ENCODE measurements at places on chromosomes 16 and 17. TPM values are rescaled to one million over a fixed set of nuclear protein-coding genes. Genes with fewer than 3 reads are reported as not detected.

DNA sequence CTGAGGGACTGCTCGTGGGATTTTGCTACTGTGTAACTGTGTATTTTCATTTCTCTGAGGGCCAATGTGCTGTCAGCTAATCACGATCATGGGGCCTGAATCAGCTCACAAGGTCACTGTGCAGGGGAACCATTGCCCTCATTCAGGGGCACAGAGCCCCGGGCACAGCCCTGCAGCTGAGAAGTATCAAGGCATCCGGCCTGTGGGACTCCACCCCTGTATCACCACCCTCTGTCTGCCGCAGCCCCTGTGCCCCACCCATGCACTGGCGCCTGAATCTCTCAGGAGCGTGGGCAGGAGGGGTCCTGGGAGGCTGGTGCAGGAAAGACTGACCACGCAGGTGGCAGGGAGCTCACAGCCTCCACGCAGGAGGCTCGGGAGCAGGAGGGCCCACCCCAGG lies 43.4 kb upstream of the RASD1 start:
- H3K36me3 ChIP-seq, result no peaks in the 10 kb centered on the region
- peaks cover 55% of the 10 kb centered on the region for H3K4me1 ChIP-seq
- no peaks in the 10 kb centered on the region for H3K27me3 ChIP-seq
- DNase-seq, result peak; percentile 66

DNA sequence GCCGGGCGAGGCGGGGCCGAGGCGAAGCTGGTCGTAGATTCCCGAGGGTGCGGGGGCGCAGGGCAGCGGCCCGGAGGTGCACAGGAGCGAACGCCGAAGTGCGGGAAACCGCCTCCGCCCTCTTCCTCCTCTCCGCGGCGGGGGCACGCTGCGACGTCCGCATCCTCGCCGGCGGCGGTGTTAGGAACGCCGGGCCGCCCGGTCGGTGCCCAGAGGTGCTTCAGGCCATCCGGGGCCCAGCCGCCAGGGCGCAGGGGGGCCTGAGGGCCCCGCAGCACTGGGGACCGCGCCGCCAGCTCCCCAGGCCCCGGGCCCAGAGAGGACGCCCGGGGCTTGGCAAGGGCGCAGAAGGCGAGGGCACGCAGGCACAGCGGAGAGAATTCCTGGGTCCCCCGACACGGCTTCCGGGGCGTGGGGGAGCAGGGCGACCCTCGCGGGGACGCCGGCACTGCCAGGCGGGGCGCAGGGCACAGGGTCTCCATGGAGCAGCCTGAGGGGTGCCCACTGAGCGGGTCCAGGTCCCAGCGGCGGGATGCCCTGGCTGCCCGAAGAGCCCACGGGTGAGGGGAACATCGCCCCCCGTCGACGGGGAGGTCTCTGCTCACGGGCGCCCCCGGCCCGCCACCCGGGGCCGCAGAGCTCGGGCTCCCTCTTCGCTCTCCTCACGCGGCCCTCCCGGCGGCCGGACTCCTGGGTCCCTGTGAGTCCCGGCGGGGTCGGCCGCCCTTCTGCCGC lies 576 bp downstream of the EPOP start:
- H3K36me3 ChIP-seq, result no peaks in the 10 kb centered on the region
- no peak for DNase-seq
- H3K27ac ChIP-seq, result peak overlapping the region; percentile 53
- no peaks in the 10 kb centered on the region for H3K27me3 ChIP-seq
- peaks cover 28% of the 10 kb centered on the region for H3K4me1 ChIP-seq

DNA sequence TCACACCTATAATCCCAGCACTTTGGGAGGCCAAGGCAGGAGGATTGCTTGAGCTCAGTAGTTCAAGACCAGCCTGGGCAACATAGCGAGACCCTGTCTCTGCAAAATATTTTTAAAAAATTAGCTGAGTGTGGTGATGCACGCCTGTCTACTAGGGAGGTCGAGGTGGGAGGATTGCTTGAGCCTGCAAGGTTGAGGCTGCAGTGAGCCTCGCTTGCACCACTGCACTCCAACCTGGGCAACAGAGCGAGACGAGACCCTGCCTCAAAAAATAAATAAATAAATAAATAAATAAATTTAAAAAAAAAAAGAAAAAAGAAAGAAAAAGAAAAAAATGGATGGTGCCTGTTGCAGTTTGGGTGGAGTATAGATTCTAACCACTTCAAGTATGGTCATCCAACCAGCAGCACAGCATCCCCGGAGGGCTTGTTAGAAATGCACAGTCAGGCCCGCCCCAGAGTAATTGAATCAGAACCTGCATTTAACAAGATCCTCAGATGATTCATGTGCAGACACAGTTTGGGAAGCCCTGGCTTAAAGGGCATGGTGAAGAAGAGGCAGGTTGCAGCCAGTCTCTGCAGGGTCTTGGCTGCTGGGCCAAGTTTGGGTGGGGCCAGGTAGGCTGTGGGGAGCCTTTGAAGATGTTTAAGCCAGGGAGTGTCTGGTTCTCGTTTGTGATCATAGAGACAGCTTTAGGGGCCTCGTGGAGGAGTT lies 40.8 kb downstream of the MRC2 start:
- H3K4me3 ChIP-seq, result no peak overlapping the region
- H3K27ac ChIP-seq, result no peak overlapping the region
- no peaks in the 10 kb centered on the region for H3K36me3 ChIP-seq
- no peaks in the 10 kb centered on the region for H3K4me1 ChIP-seq
- DNase-seq, result no peak

DNA sequence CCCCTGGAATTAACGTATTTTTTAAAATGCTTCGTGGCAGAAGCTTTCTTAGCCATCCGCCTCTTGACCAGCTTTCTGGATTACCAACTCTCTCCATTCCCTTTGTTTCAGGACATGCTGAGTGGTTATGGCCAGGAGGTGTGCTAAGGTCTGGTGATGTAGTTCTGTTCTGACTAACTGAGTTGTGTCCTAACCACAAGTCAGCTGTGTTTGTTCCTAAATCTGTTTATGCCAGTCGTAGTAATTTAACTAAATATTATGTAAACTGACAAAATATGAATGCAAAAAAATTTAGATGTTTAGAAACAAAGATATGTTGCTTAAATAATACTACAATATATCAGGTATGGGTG lies 61.6 kb downstream of the MRTFB start:
- H3K27ac ChIP-seq, result no peak overlapping the region
- no peaks in the 10 kb centered on the region for H3K36me3 ChIP-seq
- H3K4me3 ChIP-seq, result no peak overlapping the region
- no peak for DNase-seq
- H3K27me3 ChIP-seq, result no peaks in the 10 kb centered on the region

- no peaks in the 10 kb centered on the region for H3K27me3 ChIP-seq
- peak overlapping the region; percentile 29 for H3K4me3 ChIP-seq
- DNase-seq, result peak; percentile 81
- no peaks in the 10 kb centered on the region for H3K36me3 ChIP-seq
- peak overlapping the region; percentile 87 for H3K27ac ChIP-seq
Measured at GRCh38 chr17:42653179-42654124, 5.6 kb upstream of the TUBG2 start.

DNA sequence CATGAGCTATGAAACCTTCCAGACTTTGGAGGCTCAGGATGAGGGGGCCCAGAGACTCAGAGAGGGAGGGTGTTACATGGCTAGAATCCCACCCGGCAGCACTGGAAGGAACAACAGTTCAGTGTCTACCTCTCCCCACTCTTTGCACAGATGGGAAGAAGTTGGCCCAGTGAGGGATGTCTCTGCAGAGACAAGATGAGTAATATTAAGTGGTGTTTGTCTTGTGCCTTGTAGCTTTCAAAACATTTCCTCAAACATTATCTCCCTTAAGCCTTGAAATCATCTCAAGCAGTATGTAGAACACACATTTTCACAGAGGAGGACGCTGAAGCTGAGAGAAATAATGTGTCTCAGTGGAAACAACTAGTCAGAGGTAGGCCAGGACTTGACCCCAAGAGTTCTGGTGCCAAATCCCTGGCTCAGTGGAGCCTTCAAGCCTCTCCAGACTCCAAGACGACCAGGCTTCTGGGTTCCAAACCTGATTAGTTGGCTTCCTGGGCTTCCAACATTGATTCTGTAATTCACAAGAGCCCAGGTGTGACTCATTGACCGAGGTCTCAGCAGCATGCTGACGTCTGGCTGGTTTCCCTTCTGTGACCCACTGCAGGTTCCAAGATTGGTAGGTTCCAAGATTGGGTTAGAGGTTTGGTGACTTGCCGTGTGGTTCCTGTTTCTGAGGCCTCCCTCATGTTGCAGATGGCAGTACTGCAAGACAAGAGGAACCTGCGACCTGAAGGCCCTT lies 7.4 kb downstream of the RNF112 start:
- H3K4me1 ChIP-seq, result no peaks in the 10 kb centered on the region
- no peak overlapping the region for H3K27ac ChIP-seq
- no peak overlapping the region for H3K4me3 ChIP-seq
- no peaks in the 10 kb centered on the region for H3K36me3 ChIP-seq

ANKFN1 gene
- total RNA-seq, result 3.7 TPM

SLC35G6 gene
- total RNA-seq, result 1.8 TPM

TERB1 gene
- 30.6 TPM for total RNA-seq

PNMT gene
- 2.6 TPM for total RNA-seq

CCL11 gene
- not detected for total RNA-seq

Measured in testis (tissue), 5 donors.